HepG2 (cell line): ENCODE measurements at places on chromosomes 16 and 17. TPM values are rescaled to one million over a fixed set of nuclear protein-coding genes. Genes with fewer than 3 reads are reported as not detected.

Gene KRTAP4-16
- total RNA-seq, result not detected in 2 replicates

Gene HBZ
- total RNA-seq, result not detected in 2 replicates

Gene CDK5RAP3
- 86.8 and 128 TPM in 2 replicates for total RNA-seq

Gene ZNF652
- 30.2 and 58.2 TPM in 2 replicates for total RNA-seq

Gene KRTAP4-1
- not detected in 2 replicates for total RNA-seq

Gene KRT33B
- total RNA-seq, result not detected in 2 replicates

Gene SLC38A8
- total RNA-seq, result 0.24 TPM in 1 of 2 replicates, not detected in the other

Gene PTX4
- not detected in 2 replicates for total RNA-seq

Gene GALR2
- 0.20 and 0.58 TPM in 2 replicates for total RNA-seq

Gene NACA2
- 0.56 TPM in 1 of 2 replicates, not detected in the other for total RNA-seq

DNA sequence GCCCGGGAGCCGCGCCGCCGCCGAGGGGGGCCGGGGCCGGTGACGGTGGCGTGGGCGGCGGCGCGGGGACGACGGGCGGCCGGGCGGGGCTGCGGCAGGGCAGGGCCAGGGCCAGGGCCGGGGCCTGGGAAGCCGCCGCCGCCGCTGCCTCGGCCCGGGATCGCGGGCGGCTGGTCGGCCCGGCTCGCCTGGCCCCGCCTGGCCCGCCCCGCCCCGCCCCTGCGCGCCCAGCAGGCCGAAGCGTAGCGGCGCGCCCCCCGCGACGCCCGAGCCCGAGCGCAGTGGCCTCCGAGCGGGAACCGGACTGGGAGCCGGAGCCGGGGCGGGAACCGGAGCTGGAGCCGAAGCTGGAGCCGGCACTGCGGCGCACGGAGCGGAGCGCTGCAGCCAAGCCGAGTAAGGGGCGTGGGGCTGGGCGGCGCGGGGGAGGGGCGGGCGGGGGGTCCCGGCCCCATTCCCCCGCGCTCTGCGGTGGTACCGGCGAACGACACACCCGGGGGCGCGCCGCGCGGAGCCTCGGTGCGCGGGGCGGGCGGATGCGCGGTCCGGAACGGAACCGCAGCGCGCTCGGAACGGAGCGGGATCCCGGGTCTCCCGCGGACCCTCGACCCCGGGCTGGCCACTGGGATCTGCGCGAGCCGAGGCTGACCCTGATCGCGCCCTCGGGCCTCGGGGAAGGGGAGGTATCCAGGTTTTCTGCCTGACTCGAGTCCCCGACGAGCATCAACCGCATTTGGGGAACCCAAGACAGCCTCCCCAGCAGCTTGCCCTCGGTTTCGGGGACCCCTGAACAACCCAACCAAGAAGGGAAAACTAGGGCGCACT is at the start of gene BEAN1:
TSS of gene BEAN1 (plus strand) at position 260 of the 825 bp plus-strand sequence. CDS start 10,382 bp downstream, outside the sequence.
- DNase-seq, result no peak

GRCh38 chr16:68235108-68235886 is 630 bp downstream of the ESRP2 start:
- peak; percentile 57 for DNase-seq

GRCh38 chr17:8117980-8118768 is at the start of gene ALOXE3:
TSS of gene ALOXE3 (minus strand) at chr17:8118514. CDS start at chr17:8117990, 524 bp downstream.
- DNase-seq, result peak; percentile 49

DNA sequence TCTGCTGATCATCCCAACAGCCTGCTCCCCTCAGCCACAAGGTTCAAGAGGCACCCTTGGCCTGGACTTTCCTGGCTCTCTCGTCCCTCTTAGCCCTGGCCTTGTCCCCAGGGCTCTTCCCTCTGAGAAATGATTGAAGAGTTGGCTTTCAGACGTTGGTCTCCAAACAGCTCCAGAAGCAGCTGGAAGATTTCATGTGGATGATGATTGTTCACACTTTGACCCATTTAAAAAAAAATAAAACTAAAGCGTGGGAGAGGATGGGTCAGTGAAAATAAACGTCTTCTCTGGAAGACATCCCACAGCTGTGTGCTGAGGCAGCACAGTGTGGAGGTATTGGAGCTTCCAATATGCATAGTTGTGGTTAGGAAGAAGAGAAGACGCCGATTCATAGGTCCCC is 54.7 kb upstream of the CDH11 start:
- no peak for DNase-seq

- DNase-seq, result no peak
Observed at GRCh38 chr16:65546353-65546791, 424.5 kb upstream of the CDH11 start.

- DNase-seq, result no peak
Observed at GRCh38 chr16:57131351-57131970, 39.1 kb downstream of the CPNE2 start.

GRCh38 chr16:66344533-66345145 is 21.9 kb upstream of the CDH5 start:
- peak; percentile 29 for DNase-seq

GRCh38 chr17:38598536-38598935 is 7.2 kb downstream of the SRCIN1 start:
- peak; percentile 82 for DNase-seq

DNA sequence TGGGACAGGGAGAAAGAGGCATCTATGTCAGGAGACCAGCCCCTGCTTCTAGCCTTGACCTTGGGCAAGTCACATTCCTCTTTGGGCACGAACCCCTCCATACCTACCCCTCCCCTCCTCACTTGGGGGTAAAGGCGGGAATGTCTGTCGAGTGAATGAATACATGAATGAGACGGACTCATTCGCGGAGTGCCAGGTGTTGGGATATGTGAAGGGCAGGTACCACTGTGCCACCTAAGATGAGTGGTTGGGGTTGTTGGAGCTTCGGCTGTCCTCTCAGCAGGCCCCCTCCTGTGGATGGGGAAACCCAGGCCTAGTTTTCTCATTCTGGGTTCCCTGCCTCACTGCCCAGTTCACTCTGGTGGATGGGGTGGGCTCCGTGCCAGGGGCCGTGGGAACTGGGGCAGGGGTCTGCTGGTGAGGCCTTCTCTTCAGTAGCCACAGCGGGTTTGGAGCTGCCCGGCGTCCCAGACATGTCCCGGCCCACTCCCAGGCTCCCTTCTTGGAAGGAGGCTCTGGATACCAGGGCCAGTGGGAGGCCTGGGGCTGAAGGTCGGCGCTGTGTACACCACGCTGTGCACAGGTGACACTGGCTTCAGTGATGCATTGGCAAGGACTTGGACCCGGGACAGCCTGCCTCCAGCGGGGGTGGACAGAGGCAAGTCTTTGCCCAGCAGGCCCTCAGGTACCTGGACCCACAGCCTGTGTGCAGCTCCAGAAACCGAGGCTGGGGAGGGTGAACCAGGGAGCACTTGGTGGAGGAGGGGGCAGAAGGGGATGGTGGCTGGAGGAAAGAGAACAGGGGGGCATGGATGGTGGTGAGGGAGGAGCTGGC is 5.6 kb downstream of the GLIS2 start:
- no peak for DNase-seq

DNA sequence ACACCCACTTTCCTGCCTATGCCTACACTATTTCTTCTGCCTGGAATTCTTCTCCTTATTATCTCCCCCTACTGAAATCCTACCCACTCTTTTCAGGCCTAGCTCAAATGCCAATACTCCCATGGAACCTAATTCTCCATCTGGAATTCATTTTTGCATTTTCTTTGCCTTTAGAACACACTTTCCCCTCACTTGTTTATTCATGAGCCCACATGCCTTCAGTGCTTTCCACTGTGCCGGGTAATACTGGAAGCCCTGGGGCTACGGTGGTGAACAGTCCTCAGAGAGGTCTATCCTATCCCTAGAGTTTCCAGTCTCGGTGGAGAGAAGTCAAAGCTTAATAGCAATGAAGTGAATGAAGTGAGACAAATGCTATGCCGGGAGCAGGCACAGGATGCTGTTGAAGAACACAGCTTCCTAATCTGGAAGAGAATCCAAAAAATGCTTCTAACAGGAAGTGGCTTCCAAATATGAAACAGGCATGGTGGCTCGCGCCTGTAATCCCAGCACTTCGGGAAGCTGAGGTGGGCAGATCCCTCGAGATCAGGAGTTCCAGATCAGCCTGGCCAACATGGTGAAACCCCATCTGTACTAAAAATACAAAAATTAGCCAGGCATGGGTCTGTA is 322.4 kb downstream of the GRIN2A start:
- no peak for DNase-seq

GRCh38 chr16:66899945-66900710 is 18.6 kb downstream of the CDH16 start:
- peak; percentile 72 for DNase-seq

DNA sequence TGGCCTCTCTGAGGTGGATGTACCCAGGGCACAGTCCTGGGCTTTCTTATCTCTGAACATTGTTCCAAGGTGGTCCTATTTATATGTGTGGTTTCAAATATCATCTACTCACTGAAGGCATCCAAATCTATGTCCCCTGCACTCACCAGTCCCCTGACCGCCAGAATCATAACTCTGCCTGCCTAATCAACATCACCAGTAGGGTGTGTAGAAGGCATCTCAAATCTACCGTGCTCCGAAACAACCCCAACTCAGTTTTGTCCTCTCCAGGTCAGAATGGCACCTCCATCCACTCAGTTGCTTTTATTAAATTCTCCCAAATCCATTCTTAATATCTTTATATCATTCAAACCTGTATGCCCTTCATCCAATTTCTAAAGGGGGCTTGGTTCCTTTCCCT is 536.3 kb downstream of the GRIN2A start:
- no peak for DNase-seq

- no peak for DNase-seq
Observed at GRCh38 chr16:58377932-58378331, 14.3 kb upstream of the GINS3 start.

GRCh38 chr17:47995241-47995935 is 24.5 kb downstream of the CDK5RAP3 start:
- DNase-seq, result no peak

- DNase-seq, result no peak
Observed at GRCh38 chr16:66964049-66964448, 3.0 kb downstream of the CES3 start.

DNA sequence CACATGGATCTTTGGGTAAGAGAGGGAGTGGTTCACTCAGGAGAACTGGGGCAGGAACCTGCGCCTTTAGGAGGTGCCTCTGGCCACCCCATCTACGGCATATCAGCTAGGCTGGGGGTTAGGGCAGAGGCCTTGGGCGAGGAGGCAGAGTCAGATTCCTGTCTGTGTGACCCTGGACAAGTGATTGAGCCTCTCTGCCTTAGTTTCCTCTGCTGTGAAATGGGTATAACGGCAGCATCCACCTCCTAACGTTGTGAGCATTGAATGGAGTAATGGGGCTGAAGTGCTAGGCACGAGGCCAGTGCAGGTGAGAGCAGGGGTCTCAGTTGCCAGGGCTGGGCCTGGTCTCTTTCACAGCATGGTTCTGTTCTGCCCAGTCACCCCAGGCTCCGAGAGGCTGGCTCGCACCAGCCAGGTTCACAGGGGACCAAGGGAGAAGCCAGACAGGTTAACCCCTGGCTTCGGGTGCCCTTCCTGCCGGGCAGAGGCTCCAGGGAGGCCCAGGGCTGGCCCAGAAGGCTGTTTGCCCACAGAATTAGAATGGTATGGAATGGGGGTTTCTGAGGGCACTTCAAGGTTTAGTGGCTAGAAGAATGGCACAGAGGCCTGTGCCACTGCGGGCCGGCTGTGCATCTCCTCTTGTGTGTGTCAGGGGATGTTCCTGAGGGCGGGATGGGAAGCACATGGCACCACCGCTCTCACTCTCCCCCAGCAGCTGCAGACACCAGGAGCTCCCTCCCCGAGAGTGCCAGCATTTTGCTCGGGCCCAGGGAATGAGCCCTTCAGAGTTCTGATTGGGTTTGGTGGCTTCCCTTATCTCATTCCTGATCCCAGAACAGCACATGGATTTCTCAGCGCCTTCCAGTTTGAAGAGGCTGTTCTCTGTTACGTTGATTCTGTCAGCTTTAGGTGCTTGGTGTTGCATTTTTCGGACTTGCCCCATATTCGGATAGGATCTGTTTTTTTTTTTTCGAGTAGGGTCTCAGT is 23.8 kb downstream of the UNC13D start:
- DNase-seq, result no peak

- DNase-seq, result no peak
Observed at GRCh38 chr16:8645831-8646230, 24.3 kb downstream of the METTL22 start.
